ENCODE measurements at places on chromosomes 16 and 17. TPM values are rescaled to one million over a fixed set of nuclear protein-coding genes. Genes with fewer than 3 reads are reported as not detected.

DNA sequence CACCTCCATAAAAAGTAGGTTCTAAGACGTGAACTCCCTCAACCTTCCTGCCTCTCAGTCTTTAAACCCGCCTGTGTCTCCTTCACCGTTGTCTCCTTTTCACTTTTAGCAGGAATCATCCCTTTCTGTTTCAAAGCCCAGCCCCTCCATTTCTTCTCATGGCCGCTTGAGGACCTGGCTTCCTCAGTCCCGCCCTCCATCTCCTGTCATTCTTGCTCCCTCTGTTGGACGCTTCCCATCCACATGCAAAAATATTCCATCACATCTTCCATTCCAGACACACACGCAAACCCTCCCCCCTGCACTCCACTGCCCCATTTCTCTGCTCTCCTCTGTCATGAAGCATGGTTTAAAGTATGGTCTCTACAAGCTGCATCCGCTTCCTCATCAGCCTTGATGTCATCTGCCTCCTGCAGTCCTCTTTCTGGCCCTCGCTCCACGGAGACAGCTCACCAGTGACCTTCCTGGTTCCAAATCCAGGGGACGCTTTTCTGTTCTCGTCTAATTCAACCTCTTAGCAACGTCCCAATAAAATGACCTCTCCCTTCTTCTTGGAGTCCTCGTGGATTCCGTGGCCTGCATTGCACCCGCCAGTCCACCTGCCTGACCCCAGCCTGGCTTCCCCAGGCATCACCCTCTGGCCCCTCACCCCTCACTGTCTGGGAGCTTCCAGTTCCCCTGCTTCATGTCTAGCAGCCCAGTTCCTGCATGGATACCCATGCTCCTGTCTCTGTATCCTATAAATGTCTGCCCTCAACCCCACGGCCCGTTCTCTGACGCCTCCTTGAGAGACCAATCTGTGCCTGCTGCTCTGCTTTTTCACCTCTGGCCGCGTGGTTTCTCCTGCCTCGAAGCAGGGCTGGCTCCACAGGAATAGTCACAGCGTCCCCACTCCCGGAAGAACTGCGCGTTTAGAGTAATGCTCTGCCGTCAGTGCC, 26.2 kb downstream of the ANKRD40 start:
- H3K4me3 ChIP-seq: peak overlapping the region; percentile 11
- H3K36me3 ChIP-seq: no peaks in the 10 kb centered on the region
- H3K4me1 ChIP-seq: peaks cover 21% of the 10 kb centered on the region

DNA sequence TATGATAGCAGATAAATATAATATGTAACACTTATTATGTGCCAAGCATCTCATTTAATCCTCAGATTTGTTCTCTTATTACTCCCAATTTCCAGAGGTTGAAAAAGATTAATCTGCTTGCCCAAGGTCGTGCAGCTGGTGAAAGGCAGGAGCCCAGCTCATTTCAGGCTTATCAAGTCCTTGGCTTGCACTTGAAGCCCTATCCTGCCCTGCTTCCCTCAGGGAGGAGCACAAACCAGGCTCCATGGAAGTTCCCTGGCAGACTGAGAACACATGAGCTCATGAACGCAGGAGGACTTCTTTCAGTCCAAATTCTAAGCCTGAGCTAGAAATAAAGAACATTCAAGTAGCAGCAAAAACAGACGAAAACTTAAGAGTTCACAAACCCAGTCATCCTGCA, 74.8 kb downstream of the USP31 start:
- peak; percentile 45 for DNase-seq
- H3K27me3 ChIP-seq: no peaks in the 10 kb centered on the region
- no peak overlapping the region for H3K4me3 ChIP-seq
- H3K36me3 ChIP-seq: peaks cover 65% of the 10 kb centered on the region
- H3K27ac ChIP-seq: no peak overlapping the region
- H3K4me1 ChIP-seq: peaks cover 25% of the 10 kb centered on the region

GRCh38 chr16:56684926-56685590, 2.8 kb downstream of the MT1X start:
- H3K27ac ChIP-seq: peak overlapping the region; percentile 86
- no peak for DNase-seq
- H3K36me3 ChIP-seq: no peaks in the 10 kb centered on the region
- H3K4me3 ChIP-seq: peak overlapping the region; percentile 68

- no peak overlapping the region for H3K27ac ChIP-seq
- no peak overlapping the region for H3K4me3 ChIP-seq
- DNase-seq: no peak
- H3K27me3 ChIP-seq: no peaks in the 10 kb centered on the region
Measured at GRCh38 chr17:28999206-28999605, 6.6 kb downstream of the SEZ6 start.

BANP gene
- total RNA-seq: 29.3 TPM

DNA sequence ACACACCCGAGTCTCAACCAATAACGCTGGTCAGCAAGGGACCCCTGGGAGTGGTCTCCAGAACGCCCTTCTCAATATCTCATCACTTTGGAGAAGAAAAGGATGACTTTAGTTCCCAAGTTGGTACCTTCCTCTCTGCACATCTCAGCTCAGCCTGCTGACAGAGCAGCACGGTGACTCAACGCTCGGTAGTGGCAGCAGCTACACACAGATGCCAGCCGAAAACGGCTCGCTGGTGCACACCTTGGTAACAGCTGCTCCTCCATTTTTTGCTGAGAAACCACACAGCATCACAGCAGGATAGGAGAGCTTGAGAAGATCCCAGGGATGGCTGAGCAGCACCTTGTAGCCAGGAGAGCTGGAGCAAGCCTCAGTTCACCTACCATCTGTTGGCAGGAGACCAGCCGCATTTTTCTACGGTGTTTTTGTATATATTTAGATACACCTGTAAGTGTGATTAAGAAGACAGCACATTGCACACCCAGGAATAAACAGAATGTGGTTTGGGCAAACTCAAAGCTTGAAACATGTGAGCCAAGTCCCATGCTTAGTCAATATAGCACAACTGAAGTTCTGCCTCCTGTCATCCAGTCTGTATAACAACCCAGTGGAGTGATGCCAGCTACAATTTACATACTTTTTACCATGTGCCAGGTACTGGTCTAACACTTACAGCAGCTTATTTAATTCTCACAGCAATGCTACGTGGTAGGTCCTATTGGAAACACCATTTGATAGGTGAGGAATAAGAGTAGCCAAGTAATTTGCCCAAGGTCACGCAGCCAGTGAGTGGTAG, 83.8 kb upstream of the ERCC4 start:
- H3K4me1 ChIP-seq: no peaks in the 10 kb centered on the region
- no peaks in the 10 kb centered on the region for H3K36me3 ChIP-seq
- H3K27me3 ChIP-seq: no peaks in the 10 kb centered on the region
- no peak overlapping the region for H3K4me3 ChIP-seq
- no peak overlapping the region for H3K27ac ChIP-seq
- DNase-seq: no peak

ZC3H7A gene
- total RNA-seq: 51.1 TPM

- no peaks in the 10 kb centered on the region for H3K4me1 ChIP-seq
- H3K27ac ChIP-seq: no peak overlapping the region
- H3K27me3 ChIP-seq: no peaks in the 10 kb centered on the region
- H3K36me3 ChIP-seq: no peaks in the 10 kb centered on the region
- H3K4me3 ChIP-seq: no peak overlapping the region
Measured at GRCh38 chr16:26857371-26857770, 209.4 kb upstream of the C16orf82 start.

ZP2 gene
- total RNA-seq: not detected

GRCh38 chr16:79751471-79752184, 151.1 kb upstream of the MAF start:
- no peaks in the 10 kb centered on the region for H3K27me3 ChIP-seq
- H3K4me3 ChIP-seq: no peak overlapping the region
- H3K27ac ChIP-seq: peak overlapping the region; percentile 4

DNA sequence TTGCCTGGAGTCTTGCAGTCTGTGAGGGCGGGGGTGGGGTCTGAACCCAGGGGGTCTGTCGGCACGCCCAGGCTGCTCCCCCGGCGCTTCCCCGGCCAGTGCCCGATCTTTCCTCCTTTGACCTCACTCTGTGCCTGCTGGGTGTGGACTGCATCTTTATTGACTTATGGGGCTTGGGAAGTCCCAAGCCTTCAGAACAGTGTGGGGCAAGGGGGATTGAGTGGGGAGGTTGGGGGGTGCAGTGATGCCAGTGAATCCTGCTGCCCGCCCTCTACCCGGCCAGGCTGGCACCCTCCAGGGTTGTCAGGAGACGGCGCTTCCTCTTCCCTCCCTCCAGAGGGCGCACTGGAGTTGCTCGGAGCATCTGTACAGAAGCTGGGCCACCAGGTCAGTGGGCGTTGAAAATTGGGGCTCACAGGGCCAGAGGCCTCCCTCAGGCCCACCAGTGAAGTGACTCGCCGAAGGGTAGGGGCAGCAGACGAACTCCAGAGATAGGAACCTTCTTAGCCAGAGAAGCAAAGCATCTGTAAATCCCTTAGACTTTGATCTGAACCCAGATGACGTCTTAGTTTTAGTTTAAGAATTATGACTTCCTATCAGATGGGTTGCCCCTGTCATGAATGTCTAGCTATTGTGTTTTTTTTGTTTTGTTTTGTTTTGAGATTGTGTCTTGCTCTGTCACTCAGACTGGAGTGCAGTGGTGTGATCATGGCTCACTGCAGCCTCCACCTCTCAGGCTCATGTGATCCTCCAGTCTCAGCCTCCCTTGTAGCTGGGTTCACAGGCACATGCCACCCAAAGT, 184.8 kb upstream of the CIBAR2 start:
- no peak for DNase-seq
- no peak overlapping the region for H3K27ac ChIP-seq
- H3K27me3 ChIP-seq: no peaks in the 10 kb centered on the region
- no peak overlapping the region for H3K4me3 ChIP-seq

DNA sequence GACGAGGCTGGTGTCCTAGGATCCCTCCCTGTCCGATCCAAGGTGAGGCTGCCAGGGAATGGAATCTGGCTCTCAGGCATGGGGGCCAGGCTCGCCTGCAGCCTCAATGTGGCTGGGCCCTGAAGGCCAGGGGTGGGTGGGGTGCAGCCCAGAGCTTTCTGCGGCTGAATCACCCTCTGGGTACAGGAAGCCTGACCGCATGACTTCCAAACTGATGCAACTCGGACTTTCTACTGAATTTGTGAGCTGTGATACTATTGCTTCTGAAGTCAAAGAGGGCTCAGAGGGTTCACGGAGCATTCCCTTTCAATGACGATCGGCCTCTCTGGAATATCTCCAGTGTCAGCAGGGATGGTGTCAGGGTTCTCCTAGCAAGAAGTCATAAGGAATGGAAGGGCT, 123.7 kb downstream of the METRNL start:
- H3K27ac ChIP-seq: peak overlapping the region; percentile 78
- H3K36me3 ChIP-seq: no peaks in the 10 kb centered on the region
- no peak for DNase-seq
- peaks cover 26% of the 10 kb centered on the region for H3K4me1 ChIP-seq

FNDC8 gene
- not detected for total RNA-seq

GRCh38 chr17:80845863-80846671, 145.6 kb upstream of the CHMP6 start:
- H3K4me1 ChIP-seq: no peaks in the 10 kb centered on the region
- DNase-seq: no peak
- H3K27me3 ChIP-seq: no peaks in the 10 kb centered on the region
- H3K4me3 ChIP-seq: no peak overlapping the region
- peaks cover 30% of the 10 kb centered on the region for H3K36me3 ChIP-seq

CEP295NL gene
- total RNA-seq: 1.2 TPM

MSLN gene
- total RNA-seq: not detected

GRCh38 chr17:17680477-17681186, 626 bp upstream of the RAI1 start:
- H3K27ac ChIP-seq: peak overlapping the region; percentile 96
- DNase-seq: no peak
- H3K4me3 ChIP-seq: peak overlapping the region; percentile 85
- no peaks in the 10 kb centered on the region for H3K36me3 ChIP-seq

DNA sequence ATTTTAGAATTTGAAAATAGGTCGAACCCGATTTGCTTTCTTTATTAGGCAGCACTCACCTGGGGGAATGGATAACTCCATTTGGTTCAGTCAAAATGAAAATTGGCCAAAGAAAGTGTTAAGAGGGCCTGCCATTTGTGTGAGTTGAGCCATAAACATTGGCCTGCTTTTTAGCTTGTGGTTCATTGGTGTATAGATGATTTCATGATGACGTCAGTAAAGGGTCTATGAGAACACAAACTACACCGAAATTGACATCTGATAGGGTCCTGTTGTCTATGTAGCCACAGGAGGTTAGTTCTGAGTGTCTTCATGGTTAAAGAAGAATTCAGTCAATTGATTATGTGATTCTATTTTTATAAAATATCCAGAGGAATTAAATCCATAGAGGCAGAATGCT, 1001.5 kb upstream of the EEF2KMT start:
- no peaks in the 10 kb centered on the region for H3K36me3 ChIP-seq
- DNase-seq: no peak
- no peak overlapping the region for H3K27ac ChIP-seq
- H3K4me1 ChIP-seq: no peaks in the 10 kb centered on the region

GPRC5B gene
- 29.4 TPM for total RNA-seq
